ENCODE measurements at places on chromosomes 13 and 19.

- no peak for DNase-seq
Observed at GRCh38 chr13:79271616-79272015, 134.4 kb downstream of the RBM26 start.

- no peak for DNase-seq
Observed at GRCh38 chr13:45941261-45941660, 89.7 kb upstream of the SIAH3 start.

GRCh38 chr13:50731400-50731799 lies 112.1 kb downstream of the DLEU7 start:
- DNase-seq: no peak

DNA sequence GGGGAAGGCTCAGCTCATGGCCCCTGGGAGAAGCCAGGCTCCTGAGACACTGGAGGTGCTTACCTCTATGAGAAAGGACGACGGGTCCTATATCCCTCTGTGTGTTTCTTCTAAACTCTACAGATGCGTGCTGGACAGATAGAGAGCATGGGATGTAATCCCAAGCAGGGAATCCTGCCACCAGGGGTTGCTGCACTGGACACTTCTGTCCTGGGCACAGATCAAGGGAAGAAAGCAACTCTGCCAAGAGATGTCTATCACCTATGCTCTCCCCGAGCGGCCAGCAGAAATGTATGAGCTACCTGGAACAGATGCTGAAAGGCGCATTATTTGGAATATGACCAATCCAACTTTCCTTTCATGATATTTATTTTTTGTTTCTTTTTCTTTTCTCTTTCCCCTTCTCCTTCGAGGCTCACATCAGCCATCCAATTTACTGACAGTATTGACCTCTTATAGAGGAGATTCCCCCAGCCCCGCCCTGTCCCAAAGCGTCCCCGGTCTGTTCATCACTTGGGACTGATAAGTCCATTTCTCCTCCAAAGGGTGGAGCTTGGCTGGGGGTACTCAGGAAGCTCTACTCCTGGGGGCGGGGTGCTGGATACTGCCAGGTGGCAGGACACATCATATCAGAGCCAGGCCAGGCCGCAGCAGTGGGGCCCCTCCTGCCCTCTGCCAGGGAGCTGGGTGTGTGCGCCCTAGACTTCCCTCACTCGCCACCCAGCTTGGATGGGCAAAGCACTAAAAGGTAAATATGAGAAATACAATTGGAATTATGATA lies 34.2 kb downstream of the TSHZ3 start:
- no peak for DNase-seq

- no peak for DNase-seq
Observed at GRCh38 chr13:31199527-31199848, 287 bp upstream of the B3GLCT start.

DNA sequence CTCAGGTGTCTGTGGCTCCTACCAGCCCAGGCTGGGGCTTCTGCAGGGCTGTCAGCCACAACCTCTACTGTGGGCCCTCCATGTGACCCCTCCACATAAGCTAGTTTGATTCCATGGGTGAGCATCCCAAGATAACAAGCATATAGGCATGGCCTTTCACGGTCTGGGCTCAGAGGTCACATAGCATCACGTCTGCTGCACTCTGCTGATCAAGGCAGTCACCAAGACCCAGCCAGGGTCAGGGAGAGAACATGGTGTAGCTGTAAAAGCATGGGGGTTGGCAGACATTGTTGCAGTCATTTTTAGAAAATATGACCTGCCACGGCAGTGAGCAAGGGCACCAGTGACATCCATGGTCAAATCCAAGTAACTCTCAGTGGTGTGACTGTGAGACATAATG lies 698.8 kb downstream of the UQCRFS1 start:
- DNase-seq: no peak

DNA sequence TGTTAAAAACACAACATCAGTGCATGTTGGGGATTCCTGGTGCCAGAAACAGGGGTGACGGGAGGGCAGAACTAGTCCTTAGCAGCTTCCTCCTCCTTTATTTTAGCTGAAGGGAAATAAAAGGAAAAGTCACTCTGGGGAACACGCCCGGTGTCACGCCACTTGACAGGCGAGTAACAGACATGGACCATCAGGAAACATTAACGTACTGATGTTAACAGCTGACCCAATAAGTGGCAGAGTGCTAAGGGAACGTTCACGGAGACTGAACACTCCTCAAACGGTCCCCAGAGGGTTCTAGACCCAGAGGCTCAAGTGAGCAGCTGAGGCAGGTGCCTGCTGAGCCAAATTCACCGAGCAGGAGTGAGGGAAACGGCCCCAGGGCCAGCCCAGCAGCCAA lies 13.9 kb upstream of the EIF3G start:
- no peak for DNase-seq

- DNase-seq: no peak
Observed at GRCh38 chr13:77338329-77338728, 11.4 kb upstream of the MYCBP2 start.

- no peak for DNase-seq
Observed at GRCh38 chr13:50275392-50276063, 260.3 kb downstream of the KCNRG start.

GRCh38 chr13:113548778-113549621 lies 35.6 kb upstream of the TFDP1 start:
- DNase-seq: no peak

- no peak for DNase-seq
Observed at GRCh38 chr19:10270180-10270615, 722 bp upstream of the ICAM1 start.

- DNase-seq: peak; percentile 77
Observed at GRCh38 chr19:55088543-55089341, 13.1 kb downstream of the EPS8L1 start.

- DNase-seq: no peak
Observed at GRCh38 chr19:39167461-39168257, 29.1 kb upstream of the NCCRP1 start.

DNA sequence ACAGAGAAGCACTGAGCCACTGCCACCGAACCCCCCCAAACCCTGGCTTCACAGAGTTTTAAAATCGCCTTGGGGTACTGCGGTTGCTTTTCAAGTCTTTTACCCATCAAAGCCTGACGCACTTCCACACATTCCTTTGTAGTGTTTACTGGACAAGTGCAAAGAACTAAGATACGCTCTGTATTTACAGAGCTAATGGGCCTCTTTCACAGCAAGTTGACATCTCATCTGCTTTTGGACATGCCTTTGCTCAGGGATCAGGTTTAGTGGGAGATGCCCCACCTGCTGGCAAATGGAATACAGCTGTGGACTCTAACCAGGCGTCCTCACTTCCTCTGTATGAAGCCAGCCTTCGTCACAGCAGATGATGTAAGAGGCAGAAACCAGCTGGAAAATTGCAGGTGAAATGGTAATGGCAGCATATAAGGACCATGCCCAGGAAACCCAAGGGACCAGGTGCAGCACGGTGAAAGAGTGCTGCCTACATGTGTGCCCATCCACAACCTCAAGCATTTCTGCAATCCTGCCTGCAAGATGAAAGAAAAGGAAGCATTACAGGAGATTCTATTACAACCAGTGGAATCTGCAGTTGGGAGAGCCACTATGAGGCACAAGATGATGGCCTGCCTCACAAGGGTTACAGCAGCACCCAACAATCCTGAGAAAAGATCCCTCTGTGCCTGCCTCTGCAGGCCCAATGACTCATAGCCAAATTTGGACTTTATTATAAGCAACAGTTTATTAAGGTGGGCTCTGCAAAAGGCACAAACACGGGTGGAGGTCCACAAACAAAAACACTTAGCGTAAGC lies 34.7 kb downstream of the BRD4 start:
- no peak for DNase-seq
